ENCODE measurements at places on chromosomes 16 and 17.
A peak's percentile ranks its signal among the peaks of the same experiment; 100 is the strongest.

DNA sequence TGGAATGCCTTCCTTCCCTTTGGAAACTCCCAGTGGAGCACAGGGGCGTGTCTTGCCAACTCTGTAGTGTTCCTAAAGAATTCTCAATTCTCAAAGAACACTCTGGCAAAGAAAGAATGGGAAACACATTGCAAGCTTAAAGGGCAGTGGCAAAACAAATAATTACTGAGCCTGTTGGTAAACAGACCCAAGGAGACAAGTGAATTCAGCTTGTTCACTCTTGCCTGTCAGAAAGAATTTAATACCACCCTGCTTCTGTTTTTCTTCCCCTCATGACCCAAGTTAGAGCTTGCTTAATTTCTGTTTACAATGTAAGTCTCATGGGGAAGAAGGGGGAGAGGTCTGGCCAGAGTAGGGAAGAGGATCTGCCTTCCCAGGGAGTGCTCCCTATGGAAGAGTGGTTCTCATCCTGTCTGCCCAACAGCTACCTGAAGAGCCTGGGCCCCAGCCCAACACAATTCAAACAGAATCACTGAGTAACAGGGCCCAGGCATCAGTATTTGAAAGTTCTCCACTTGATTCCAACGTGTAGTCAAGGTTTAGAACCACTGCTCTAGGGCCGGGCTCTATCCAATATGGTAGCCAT lies 386.0 kb downstream of the SLC39A11 start:
- DNase-seq, result no peak

DNA sequence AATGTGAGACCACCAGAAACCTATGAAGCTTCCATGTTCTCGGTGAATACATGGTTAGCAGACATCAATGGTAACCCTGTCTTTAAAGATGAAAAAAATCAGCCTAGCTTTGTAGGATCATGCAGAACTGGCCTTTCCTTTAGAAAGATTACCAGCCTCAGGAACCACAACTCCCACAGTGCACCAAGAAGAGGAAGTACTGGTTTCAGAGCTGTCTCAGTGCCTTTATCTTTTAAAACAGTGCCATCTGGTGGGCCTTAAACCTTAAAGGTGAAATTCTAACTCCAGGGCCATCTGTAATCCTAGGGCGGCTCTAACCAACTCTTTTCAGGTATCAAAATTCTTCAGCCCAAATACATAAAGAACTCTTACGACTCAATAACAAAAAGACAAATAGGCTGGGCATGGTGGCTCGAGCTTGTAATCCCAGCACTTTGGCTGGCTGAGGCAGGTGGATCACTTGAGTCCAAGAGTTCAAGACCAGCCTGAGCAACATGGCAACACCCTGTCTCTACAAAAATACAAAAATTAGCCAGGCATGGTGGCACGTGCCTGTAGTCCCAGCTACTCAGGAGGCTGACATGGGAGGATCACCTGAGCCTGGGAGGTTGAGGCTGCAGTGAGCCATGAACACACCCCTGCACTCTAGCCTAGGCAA lies 5.4 kb downstream of the ATPAF2 start:
- peak; percentile 79 for DNase-seq

DNA sequence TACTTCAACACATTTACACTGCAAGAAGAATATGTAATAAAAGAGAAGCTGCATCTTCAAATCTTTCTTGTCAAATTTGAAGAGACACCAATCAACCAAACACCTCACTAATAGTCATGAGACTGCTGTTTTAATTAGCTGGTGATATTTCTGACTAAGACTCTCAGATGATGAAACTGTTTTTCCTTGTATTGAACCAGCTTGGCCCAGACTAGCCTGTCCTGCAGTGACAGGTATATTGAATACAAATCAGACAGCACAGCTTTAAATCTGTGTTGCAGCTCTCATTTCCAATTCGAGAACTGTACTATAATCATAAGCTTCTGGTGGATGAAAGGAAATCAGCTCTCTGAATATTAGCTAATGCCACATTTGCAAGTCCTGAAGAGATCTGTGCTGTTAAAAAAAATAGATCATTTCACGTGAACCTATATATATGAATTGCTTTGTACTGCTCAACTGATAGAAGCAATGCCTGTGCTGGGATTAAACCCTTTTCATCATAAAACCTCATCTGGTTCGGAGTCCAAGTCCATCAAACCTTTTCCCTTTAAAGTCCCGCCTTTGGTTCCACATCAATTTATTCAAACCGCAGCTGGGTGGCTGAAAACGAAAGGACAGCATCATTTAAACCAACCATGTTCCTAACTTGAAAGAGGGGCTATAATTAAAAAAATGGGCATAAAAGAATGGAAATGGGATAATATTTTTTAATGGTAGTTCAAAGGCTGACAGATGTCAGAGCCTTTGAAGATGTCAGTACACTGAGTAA lies 306.2 kb downstream of the CEP112 start:
- DNase-seq, result no peak

DNA sequence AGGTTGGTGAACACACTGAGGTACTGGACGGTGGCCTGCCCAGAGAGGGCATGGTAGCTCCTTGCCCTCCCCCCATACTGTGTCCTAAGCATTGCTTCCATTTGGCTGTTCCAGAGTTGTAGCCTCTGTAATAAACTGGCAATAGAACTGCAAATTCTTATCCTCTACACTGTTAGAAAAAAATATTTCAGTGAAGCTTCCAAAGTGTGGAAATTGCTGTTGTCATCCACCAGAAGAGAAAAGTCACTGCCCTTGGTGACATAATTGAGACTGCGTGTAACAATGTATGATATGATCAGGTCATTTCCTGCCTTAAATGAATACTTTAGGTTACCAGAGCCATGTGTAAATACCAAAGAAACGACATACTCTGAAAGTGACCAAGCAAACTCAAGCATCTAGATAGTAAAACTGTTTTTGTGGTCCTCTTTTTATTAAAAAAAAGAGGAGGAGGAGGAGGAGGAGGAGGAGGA lies 65.9 kb downstream of the CEP95 start:
- DNase-seq, result no peak

DNA sequence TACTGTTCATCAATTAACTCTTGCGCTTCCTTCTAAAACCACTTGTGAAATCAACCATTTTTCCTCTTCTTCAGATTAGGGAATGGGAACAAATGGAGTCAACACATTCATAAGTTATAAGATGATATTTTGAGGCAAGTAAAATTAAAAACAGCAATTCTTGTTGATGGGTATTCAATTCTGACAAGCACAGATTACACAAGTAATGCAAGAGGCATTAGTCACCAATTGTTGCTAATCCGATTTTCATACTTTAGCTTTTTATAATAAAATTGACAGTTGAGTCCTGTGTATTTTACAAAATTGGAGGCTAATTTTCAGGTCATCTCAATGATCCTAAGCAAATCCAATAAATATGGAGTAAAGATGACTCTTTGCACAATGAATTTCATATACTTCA lies 918.4 kb upstream of the SOX9 start:
- no peak for DNase-seq
